ENCODE measurements at places on chromosomes 11 and 22. TPM values are rescaled to one million over a fixed set of nuclear protein-coding genes. Genes with fewer than 3 reads are reported as not detected.

DNA sequence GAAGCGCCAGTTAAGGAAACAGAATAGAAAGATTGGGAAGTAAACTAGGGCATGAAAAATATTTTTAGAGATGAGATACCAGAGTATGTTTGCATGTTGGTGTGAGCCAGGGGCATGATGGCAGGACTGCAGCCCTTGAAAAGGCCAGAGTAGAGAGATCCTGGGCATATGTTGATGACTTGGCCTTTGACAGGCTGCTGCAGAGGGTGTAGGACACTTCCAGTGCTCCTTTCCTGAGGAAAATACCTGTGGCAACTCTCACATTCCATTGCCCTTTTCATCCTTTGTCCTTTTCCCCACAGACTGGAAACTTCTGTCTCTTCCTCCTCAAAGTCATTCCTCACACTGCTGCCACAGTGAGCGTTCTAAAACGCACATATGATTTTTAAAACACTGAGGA, 150.7 kb upstream of the CCDC90B start:
- H3K27ac ChIP-seq, result no peak overlapping the region
- no peak overlapping the region for H3K4me3 ChIP-seq
- H3K4me1 ChIP-seq, result no peaks in the 10 kb centered on the region

GRCh38 chr22:27642104-27642800, 159.3 kb downstream of the MN1 start:
- H3K36me3 ChIP-seq, result no peaks in the 10 kb centered on the region
- no peaks in the 10 kb centered on the region for H3K4me1 ChIP-seq
- H3K27ac ChIP-seq, result no peak overlapping the region
- DNase-seq, result no peak
- H3K27me3 ChIP-seq, result no peaks in the 10 kb centered on the region

- H3K27me3 ChIP-seq, result no peaks in the 10 kb centered on the region
- no peak overlapping the region for H3K4me3 ChIP-seq
- H3K27ac ChIP-seq, result no peak overlapping the region
- no peak for DNase-seq
These were observed 39.0 kb upstream of the KIRREL3 start for GRCh38 chr11:127039591-127039990.

- H3K36me3 ChIP-seq, result no peaks in the 10 kb centered on the region
- DNase-seq, result no peak
- no peaks in the 10 kb centered on the region for H3K27me3 ChIP-seq
These were observed 385.0 kb downstream of the CTTN start for GRCh38 chr11:70783356-70783755.

GRCh38 chr22:23777776-23778576, 5.3 kb downstream of the MMP11 start:
- H3K4me1 ChIP-seq, result peaks cover 8% of the 10 kb centered on the region
- no peak overlapping the region for H3K4me3 ChIP-seq
- H3K27me3 ChIP-seq, result no peaks in the 10 kb centered on the region
- H3K36me3 ChIP-seq, result no peaks in the 10 kb centered on the region
- no peak overlapping the region for H3K27ac ChIP-seq

- no peak overlapping the region for H3K27ac ChIP-seq
- no peak for DNase-seq
- no peaks in the 10 kb centered on the region for H3K27me3 ChIP-seq
These were observed 529.6 kb downstream of the BRD1 start for GRCh38 chr22:49297871-49298721.

- no peak for DNase-seq
- H3K27ac ChIP-seq, result no peak overlapping the region
- no peaks in the 10 kb centered on the region for H3K36me3 ChIP-seq
- no peak overlapping the region for H3K4me3 ChIP-seq
- H3K4me1 ChIP-seq, result peaks cover 8% of the 10 kb centered on the region
These were observed 61.4 kb upstream of the PTPRJ start for GRCh38 chr11:47918882-47919495.

GRCh38 chr22:19599626-19600243, 75.5 kb upstream of the CLDN5 start:
- no peaks in the 10 kb centered on the region for H3K27me3 ChIP-seq
- H3K4me3 ChIP-seq, result no peak overlapping the region
- no peak overlapping the region for H3K27ac ChIP-seq

DNA sequence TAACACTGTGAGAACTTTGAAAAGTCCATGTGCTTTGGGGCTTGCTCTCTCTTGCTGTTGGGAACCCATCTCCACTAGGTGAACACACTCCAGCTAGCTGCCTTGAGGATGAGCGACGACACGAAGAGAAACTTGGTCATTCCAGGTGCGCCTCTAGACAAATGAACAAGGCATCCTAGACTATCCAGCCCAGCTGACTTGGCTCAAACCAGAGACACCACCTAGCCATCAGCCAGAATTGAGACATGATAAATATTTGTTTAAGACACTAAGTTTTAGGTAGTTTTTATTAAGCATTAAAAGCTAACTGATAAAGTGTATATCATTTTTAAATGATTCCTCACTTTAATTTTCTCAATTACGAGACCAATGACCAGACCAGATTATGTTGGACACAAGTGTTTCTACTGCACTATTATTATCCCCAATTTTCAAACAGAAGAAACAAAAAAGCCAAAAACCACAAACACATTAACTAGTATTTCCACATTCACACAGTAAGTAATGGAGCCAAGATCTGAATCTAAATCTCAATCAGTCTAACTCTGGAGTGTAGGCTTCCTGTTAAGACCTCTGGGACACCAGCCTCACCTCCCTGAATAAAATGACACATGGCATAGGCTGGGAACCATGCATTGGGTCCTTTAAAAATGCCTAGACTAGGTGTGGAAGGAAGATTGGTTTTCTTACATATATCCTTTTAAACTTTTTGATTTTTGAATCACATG, 70.4 kb downstream of the GDPD4 start:
- DNase-seq, result no peak
- no peaks in the 10 kb centered on the region for H3K36me3 ChIP-seq
- H3K4me3 ChIP-seq, result no peak overlapping the region
- H3K27ac ChIP-seq, result no peak overlapping the region
- H3K27me3 ChIP-seq, result no peaks in the 10 kb centered on the region

DNA sequence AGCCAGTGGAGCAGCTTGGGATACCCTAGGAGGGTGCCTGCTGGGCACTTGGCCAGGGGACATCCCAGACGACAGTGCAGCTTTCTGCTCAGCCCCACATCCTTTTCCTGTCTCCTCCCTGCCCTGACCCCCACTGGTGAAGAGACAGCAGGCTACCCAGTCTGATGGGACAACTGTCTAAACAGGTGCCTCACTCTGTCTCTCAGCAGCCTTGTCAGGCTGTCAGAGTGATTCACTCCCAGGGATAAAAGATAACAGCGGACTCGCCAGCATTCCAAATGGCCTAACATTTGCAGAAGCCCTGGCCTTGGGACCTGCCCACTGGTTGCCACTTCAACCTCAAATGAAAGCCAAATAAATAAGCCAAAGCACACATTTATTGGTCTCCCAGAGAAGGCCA, 318.6 kb upstream of the PLET1 start:
- DNase-seq, result no peak
- H3K27me3 ChIP-seq, result no peaks in the 10 kb centered on the region
- no peaks in the 10 kb centered on the region for H3K4me1 ChIP-seq
- H3K27ac ChIP-seq, result no peak overlapping the region

DNA sequence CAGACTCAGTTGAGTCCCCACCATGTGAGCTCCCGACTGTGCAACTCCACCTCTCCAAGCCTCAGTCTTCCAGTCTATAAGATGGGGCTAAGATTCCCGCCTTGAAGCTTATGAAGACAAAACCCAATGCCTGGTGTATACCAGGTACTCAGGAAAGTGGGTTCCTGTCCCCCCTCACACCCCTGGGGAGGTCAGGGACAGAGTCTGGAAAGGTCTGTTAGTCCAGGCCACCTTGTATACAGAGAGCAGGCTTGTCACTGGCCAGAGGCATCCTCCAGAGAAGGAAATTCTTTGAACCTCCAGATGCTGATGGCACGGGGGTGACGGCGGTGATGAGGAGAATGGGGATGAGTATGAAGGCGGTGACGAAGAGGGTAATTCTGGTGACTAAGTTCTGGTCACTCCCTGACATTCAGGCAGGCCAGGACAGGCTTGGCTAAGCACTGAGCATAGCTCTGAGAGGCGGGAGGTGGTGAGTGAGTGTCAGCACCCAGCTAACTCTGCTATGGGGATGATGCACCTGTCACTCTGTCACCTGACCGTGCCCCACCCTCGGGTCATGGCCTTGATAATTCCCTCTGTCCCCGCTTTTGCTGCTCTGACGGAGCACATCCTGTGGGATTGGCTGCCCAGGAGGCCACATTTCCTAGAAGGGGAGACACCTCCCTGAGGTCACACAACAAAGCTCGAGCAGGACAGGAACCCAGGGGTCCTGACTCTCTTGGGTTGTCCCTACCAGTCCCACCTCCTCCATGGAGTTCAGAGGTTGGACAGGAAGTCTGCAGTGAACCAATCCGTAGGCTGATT, 30.9 kb upstream of the CSNK1E start:
- H3K27me3 ChIP-seq, result no peaks in the 10 kb centered on the region
- H3K4me1 ChIP-seq, result no peaks in the 10 kb centered on the region
- H3K36me3 ChIP-seq, result no peaks in the 10 kb centered on the region
- no peak for DNase-seq

DNA sequence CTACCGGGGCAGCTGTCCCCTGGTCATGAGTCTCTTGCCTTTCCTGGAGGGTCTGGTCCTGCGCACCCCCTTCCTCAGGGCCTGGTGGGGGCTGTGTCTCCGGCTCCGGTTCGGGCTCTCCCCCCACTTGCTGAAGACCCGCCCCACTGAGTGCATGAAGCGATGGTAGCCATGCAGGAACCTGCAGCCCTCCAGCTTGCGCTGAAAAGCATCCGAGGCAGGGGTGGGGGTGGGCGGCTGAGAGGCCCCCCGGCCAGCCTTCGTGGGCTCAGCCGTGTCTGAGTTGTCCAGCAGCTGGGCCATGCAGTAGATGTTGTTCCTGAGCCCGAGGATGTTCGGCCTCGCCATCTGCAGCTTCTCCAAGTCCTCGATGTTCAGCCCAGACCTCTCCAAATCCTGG, 2.8 kb downstream of the OSM start:
- no peaks in the 10 kb centered on the region for H3K27me3 ChIP-seq
- H3K4me3 ChIP-seq, result no peak overlapping the region
- no peak overlapping the region for H3K27ac ChIP-seq
- no peaks in the 10 kb centered on the region for H3K4me1 ChIP-seq
- no peaks in the 10 kb centered on the region for H3K36me3 ChIP-seq
- DNase-seq, result no peak

- H3K4me3 ChIP-seq, result no peak overlapping the region
- H3K36me3 ChIP-seq, result no peaks in the 10 kb centered on the region
- no peaks in the 10 kb centered on the region for H3K27me3 ChIP-seq
- peak; percentile 68 for DNase-seq
These were observed 25.7 kb downstream of the DRD4 start for GRCh38 chr11:662689-663274.

DNA sequence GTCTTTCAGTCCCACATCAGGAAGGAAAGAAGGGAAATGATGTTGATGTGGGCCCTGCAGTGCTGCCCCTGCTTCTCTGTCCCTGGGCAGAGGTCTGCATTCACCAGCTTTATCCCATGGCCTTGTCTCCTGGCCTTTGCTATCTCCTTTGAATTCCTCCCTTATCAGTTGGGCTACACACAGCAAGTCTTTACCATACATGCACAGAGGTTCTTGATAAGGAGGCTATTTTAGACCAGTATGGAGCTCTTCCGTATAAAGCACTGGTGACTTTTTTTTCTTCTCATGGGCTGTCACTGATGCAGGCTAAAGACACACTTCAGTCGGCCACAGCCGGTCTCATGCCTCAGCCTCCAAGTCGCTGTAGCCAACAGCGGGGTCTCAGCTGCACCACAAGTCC, 20.2 kb downstream of the MYO18B start:
- no peak overlapping the region for H3K4me3 ChIP-seq
- no peaks in the 10 kb centered on the region for H3K4me1 ChIP-seq
- H3K27ac ChIP-seq, result no peak overlapping the region

DNA sequence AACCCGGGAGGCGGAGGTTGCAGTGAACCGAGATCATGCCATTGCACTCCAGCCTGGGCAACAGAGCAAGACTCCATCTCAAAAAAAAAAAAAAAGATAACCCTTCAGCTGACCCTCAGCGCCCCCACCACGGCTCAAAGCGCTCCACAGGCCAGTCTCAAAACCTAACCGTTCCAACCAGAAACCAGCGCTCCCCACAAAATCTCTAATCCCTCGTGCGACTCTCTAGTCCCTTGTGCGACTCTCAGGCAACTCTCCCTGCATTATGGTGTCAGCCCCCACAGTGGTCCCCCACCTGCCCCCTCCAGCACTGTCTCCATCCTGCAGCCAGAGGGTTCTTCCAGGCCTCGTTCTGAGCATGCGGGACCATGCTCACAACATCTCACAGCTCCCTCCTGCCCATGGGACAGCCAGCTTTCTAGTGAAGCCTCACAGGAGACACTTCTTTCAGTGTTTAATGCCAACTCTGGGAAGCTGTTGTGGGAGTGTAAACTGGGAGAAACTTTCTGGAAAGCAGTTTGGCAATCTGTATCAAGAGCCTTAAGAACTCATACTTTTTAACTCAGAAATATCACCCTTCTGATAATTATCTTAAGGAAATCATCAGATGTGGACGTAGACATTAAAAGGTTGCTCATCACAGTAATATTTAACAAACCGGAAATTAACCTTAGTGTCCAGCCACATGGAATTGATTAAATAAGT, 4.2 kb upstream of the RASGRP2 start:
- no peaks in the 10 kb centered on the region for H3K36me3 ChIP-seq
- H3K27ac ChIP-seq, result no peak overlapping the region
- peak; percentile 32 for DNase-seq
- no peaks in the 10 kb centered on the region for H3K27me3 ChIP-seq
- H3K4me3 ChIP-seq, result no peak overlapping the region

- H3K27me3 ChIP-seq, result no peaks in the 10 kb centered on the region
- H3K36me3 ChIP-seq, result no peaks in the 10 kb centered on the region
- no peak overlapping the region for H3K4me3 ChIP-seq
- peaks cover 10% of the 10 kb centered on the region for H3K4me1 ChIP-seq
These were observed 16.1 kb upstream of the TPP1 start for GRCh38 chr11:6635082-6635932.

GRCh38 chr11:34303028-34303570, 54.7 kb downstream of the ABTB2 start:
- no peaks in the 10 kb centered on the region for H3K27me3 ChIP-seq
- no peak overlapping the region for H3K4me3 ChIP-seq
- no peak overlapping the region for H3K27ac ChIP-seq
- H3K4me1 ChIP-seq, result no peaks in the 10 kb centered on the region

The OR2AG2 gene
- not detected for polyA plus RNA-seq

The P2RY6 gene
- polyA plus RNA-seq, result 0.79 TPM

The KLHL22 gene
- 26.9 TPM for polyA plus RNA-seq

The CDHR5 gene
- polyA plus RNA-seq, result not detected

The FAM111B gene
- 0.25 TPM for polyA plus RNA-seq

The OR51E2 gene
- polyA plus RNA-seq, result 0.67 TPM

The PHOX2A gene
- not detected for polyA plus RNA-seq

The TRIM6 gene
- polyA plus RNA-seq, result 6.1 TPM

The BIK gene
- 0.34 TPM for polyA plus RNA-seq

Data from ovary (tissue), 10 donors.